ENCODE measurements at places on chromosomes 6 and 20. TPM values are rescaled to one million over a fixed set of nuclear protein-coding genes. Genes with fewer than 3 reads are reported as not detected.
A peak's percentile ranks its signal among the peaks of the same experiment; 100 is the strongest.

ELOVL2 gene
- total RNA-seq, result 0.41 TPM

DNA sequence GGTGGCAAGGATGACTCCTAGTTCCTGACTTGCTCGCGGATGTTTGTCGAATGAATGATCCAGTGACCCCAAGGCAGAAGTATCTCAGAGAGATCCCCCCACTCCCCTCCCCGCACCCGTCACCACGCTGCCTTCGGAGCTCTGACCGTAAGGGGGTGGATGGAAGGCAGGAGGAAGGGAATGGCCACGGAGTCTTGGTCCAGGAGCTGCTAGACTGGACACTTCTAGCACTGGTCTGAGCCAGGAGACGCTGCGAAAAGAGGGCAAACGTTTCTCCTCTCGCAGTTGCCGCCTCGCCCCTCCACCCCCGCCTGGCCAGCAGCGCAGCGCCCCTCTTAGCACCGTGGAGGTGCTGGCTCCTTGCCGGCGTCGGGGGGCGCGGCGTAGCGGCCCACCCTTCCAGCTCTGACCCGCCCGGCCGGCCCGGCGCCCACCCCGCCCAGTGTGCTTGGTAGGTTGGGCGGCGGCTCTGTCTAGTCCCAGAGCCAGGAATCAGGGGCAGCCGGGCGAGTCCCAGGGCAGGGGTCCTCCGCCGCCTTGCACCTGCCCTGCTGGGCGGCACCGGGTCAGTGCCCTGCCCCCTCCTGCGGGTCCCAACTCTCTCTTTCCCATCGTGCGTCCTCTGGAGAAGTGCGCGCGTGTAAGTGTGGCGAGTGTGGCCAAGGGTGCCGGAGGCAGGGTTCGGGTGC, 2.4 kb upstream of the DBNDD2 start:
- no peaks in the 10 kb centered on the region for H3K27me3 ChIP-seq
- peak; percentile 29 for DNase-seq
- H3K27ac ChIP-seq, result peak overlapping the region; percentile 63
- H3K4me3 ChIP-seq, result peak overlapping the region; percentile 96

- H3K27ac ChIP-seq, result no peak overlapping the region
- no peak for DNase-seq
- peaks cover 10% of the 10 kb centered on the region for H3K36me3 ChIP-seq
- no peaks in the 10 kb centered on the region for H3K27me3 ChIP-seq
- H3K4me3 ChIP-seq, result no peak overlapping the region
These were observed 43.0 kb downstream of the PYGB start for GRCh38 chr20:25290646-25291431.

DNA sequence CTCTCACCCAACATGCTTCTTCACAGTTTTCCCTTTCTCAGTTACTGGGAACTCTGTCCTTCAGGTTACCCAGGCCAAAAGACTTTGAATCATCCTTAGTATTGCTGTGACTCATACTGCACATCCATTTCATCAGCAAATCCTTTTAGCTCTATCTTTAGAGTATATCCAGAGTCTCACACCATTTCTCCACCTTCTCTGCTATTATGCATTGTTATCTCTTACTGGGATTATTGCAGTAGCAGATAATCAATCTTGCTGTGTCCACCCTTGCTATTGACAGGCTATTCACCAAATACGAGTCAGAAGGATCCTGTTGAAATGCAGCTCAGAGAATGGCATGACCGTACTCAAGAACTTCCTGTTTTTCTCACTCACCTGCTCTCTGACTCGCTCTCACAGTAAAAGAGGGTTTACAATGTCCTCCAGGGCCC, 57.3 kb downstream of the BCKDHB start:
- H3K36me3 ChIP-seq, result no peaks in the 10 kb centered on the region
- H3K4me1 ChIP-seq, result peaks cover 22% of the 10 kb centered on the region
- H3K27me3 ChIP-seq, result no peaks in the 10 kb centered on the region
- peak; percentile 70 for DNase-seq

- H3K4me1 ChIP-seq, result peaks cover 38% of the 10 kb centered on the region
- H3K4me3 ChIP-seq, result no peak overlapping the region
- DNase-seq, result no peak
- no peaks in the 10 kb centered on the region for H3K27me3 ChIP-seq
- H3K27ac ChIP-seq, result no peak overlapping the region
These were observed 24.7 kb upstream of the GFOD1 start for GRCh38 chr6:13511913-13512717.

LAMA2 gene
- 2.3 TPM for total RNA-seq

PROCR gene
- total RNA-seq, result 7.5 TPM

NAPB gene
- total RNA-seq, result 16.5 TPM

- no peak for DNase-seq
- no peaks in the 10 kb centered on the region for H3K27me3 ChIP-seq
- no peak overlapping the region for H3K4me3 ChIP-seq
- H3K36me3 ChIP-seq, result no peaks in the 10 kb centered on the region
- no peaks in the 10 kb centered on the region for H3K4me1 ChIP-seq
These were observed 22.7 kb downstream of the RAMACL start for GRCh38 chr6:166563805-166564204.

SEMG1 gene
- not detected for total RNA-seq
